ENCODE measurements at places on chromosomes 7 and 10.

- DNase-seq = no peak
Observed at GRCh38 chr10:4144817-4145216, 359.8 kb upstream of the KLF6 start.

DNA sequence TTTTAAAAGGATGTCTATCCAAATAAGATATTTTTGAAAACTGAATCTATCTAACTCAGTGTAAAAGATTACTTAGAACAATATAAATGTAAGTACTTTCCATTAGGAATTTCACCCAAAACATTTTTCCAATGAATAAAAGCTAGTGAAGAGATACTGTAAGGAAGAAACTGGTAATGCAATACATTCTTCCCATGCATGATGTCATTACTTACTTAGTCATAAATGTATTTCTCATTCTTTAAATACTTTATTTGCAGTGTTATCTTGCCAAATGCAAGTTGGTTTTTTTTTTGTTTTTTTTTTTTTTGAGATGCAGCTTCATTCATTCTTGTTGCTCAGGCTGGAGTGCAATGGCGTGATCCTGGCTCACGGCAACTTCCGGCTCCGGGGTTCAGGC lies 265.6 kb downstream of the PHF14 start:
- no peak for DNase-seq

- DNase-seq = no peak
Observed at GRCh38 chr7:73423519-73424488, 9.8 kb upstream of the FZD9 start.

DNA sequence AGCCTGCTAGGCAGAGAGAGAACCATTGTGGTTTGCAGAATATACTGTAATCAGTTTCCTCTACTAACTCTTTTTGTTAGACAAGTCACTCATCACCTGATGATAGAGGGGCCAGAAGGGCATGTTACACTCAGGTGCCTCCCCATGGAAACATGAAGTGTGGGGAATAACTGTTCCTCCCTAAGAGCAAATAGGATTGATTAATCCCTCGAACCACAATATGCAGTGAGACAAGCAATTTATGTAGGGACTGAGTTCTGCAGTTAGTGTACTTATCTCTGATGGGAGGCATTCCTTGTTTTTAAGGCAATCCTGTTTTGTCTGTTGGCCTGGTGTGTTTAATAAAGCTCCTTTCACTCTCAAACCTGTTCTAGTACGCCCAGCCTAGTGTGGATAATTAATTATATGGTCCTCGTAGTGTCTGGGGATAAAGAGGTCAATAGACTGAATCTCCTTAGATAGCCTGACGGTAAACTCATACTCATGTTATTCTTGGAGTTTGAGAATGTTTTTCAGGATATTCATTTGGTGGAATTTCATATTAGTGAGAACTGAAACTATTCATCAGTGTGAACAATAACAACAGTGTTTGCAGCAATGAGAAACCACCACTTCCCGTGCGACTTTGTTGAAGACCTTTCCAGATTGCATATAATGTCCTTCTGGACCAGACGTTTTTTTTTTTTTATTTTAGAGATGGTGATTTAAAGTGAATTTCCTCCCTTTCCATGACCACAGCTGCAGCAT lies 344.8 kb upstream of the FZD8 start:
- DNase-seq = no peak

DNA sequence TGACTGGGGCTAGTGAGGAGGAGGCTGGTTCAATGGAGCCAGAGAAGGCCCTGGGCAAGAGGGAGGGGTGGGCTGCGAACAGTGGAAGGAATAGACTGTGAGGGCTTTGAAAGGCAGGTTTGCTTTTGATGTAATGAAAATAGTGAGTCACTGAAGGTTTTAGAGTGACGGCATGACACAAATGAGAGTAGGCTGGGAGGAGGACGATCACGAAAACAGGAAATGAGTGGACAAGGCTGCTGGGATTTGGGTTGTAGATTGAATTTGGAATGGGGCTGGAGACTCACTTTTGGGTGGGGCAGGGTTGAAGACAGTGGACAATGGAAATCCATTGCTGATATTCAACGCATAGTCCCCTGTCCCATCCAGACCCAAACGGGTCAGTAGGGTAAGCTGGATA lies 139.6 kb downstream of the CDH23 start:
- DNase-seq = no peak

GRCh38 chr7:86091369-86091768 lies 552.3 kb upstream of the GRM3 start:
- no peak for DNase-seq

DNA sequence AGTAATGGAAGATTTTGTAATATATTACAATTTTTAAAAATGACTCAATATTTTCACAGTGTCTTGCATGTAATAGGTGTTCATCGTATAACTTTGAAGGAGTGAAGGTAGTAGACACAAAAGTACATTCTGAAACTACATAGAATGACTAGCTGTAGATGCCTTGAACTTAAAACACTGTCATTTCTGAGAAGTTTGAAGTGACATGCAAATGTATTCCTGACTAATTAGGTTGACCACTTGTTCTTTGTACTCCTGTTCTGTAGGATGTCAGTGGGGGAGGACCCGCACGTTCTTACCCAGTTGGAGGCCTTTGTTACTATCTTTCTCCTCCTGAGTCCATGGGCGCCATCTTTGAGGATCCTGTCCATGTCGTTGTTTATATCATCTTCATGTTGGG lies 31.2 kb downstream of the SEC61A2 start:
- no peak for DNase-seq

All from stimulated activated naive CD4-positive, alpha-beta T cell treated with Interleukin-2 at 50 U/mL for 16 hours (primary cell).